ENCODE measurements at places on chromosomes 1 and 21.

GRCh38 chr1:27605796-27606707, 2.1 kb upstream of the AHDC1 start:
- no peak for DNase-seq

DNA sequence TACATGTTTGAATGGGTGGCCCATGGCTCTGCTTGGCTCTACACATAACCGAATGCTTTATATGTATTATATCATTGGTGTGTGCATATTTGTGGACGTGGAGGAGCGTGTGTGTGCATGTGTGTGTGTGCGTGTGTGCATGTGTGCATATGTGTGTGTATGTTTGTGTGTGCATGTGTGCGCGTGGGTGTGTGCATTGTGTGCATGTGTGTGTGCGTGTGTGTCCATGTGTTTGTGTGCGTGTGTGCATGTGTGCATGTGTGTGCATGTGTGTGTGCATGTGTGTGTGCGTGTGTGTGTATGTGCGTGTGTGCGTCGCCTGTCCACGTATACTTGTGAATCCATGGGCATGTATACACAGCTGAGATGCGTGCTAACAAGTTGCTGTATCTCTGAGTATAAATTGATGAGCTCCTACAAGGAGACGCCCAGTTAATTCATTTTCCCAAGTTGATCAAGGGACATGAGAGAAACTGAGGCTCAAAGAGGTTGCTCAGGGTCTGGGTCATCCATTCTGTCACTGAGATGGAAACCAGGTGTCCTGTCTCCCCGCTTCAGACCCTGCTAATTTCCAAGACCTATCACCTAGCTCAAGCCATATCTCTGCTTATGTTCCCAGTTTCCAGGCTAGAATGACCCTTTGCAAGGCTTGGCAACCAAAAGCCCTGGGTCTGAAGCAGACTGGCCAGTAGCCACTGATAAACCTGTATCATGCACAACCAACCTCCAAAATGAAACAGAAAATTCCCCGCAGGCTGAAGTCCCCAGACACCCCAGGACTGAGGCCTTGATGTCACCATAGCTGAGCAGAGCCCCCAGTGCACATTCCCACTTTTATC, 2.8 kb upstream of the CTRC start:
- DNase-seq = no peak

DNA sequence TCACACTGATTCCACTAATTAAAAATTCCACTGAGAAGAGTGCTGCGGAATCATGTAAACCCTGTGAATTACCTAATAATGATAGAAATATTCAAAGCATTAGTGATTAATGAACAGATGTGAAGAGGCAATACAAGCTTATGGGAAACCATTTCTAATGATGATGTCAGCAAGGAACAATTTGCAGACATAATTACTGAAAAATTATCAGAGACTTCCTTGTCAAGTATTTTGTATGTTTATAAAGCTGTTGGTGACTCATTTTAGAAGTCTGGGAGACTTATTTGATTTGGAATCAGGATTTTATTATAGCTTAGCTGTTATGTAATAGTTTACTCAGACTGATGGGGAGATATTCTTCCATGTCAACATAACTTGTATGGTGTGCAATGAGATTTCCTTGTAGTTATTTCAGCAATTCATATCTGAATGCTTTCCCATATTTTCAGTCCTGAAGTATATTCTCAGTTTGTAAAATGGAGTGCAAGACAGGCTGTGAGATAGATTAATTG, 135.5 kb downstream of the TGFB2 start:
- no peak for DNase-seq

DNA sequence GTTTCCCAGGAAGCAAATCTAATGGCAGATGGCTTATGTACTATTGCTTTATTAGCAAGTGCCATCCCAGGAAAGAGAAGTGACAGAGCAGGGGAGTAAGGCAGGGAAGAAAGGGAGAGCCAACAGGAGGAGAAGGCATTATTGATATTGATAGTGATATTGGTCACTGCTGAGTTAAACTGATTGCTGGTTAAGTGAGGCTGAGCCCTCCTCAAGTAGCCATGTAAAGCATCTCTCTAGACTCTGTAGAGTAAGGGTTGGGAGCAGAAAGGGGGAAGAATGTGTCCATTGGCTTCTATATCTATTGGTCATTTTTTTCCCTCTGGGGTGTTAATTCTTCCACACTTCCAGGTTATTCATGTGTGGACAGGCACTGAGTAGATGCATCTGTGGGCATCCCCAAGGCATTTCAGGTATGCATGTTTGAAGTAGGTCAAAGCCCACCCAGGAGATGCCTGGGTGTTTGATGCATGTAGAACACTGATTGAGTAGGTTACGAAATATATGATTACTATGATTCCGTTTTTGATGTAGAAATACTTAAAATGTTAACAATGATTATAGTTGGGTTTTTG, 290.5 kb upstream of the DPYD start:
- no peak for DNase-seq

GRCh38 chr1:198465201-198466144, 75.0 kb downstream of the ATP6V1G3 start:
- DNase-seq = no peak

DNA sequence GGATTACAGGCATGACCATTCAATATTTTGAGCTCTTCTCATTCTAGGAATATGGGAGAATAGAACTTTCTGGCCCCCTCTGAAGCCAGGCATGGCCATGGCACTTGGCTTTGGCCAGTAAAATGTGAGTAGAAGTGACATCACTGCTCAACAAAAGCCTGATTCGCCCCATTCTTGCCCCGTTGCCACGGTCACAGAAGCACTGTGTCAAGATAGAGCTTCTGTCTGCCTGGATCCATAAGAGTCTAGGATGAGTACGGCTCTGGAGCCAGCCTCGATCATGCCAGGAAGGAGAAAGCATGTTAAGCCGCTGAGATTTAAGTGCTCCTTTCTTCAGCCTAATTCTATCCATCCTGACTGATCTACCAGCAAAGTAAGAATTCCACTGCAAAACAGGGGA, 113.1 kb downstream of the TIAM1 start:
- DNase-seq = no peak

Measured in brain pericyte (primary cell).